Activated CD4-positive, alpha-beta T cell treated with anti-CD3 and anti-CD28 coated beads for 36 hours (primary cell): ENCODE measurements at places on chromosomes 11 and 22.

DNA sequence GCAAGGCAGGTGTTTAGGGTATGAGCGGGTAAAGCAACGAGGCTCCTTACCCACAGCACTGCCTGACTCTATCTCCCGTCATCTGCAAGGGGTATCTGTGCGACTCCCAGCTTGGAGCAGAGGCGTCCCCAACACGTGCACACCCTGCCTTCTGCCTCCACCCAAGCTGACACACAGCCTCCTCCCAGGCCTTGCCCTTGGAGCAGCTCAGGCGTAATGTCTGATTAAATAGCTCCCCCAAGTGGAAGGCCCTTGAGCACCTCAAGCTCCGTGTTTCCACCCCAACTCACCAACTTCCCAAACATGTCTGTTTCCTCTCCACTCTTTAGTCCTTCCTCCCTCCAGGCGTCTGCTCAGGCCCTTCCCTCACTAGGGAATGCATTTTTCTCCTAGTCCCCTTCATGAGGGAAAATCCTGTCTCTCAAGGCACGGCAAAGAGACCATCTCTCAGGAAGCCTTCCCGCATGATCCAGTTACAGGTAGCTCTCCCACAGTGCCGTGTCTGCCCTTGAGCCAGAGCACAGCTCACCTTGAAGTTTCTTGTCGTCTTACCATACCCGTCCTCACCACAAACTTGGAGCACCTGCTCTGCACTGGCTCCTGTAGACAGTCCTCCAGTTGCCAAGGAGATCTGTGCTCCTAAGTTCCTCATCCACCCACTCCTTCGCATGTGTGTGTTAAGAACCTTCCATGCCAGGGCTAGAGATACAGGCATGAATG, 15.8 kb downstream of the CYB5R2 start:
- H3K27ac ChIP-seq: no peak overlapping the region
- peaks cover 10% of the 10 kb centered on the region for H3K36me3 ChIP-seq
- H3K27me3 ChIP-seq: no peaks in the 10 kb centered on the region
- no peak overlapping the region for H3K4me3 ChIP-seq
- DNase-seq: peak; percentile 43
- no peaks in the 10 kb centered on the region for H3K4me1 ChIP-seq

- DNase-seq: no peak
- H3K27ac ChIP-seq: no peak overlapping the region
- no peaks in the 10 kb centered on the region for H3K36me3 ChIP-seq
- peaks cover 2% of the 10 kb centered on the region for H3K27me3 ChIP-seq
- peaks cover 4% of the 10 kb centered on the region for H3K4me1 ChIP-seq
Measured at GRCh38 chr11:77063861-77064260, 2.9 kb upstream of the CAPN5 start.

DNA sequence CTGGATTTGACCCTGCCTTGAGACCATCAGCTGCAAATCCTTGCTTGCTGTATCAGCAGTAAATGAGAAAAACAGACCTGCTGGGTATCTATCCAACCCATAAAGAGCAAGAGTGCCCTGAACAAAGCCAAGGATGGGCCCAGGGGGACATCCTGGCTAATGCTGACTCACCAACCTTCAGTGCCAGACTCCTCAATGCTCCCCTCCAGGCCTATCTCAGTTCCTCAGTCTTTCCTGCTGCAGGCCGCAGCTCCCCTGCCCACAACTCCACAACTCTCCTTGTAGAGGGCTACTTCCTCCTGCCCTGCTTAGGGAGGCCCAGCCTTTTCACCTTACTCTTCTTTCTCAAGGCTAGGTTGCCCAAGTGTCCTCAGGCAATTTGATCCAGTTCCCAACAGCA, 2.6 kb downstream of the LAMTOR1 start:
- H3K27ac ChIP-seq: peak overlapping the region; percentile 30
- H3K27me3 ChIP-seq: no peaks in the 10 kb centered on the region
- no peak overlapping the region for H3K4me3 ChIP-seq
- H3K36me3 ChIP-seq: peaks cover 19% of the 10 kb centered on the region

GRCh38 chr22:21726650-21727049, 8.9 kb downstream of the YPEL1 start:
- no peak overlapping the region for H3K4me3 ChIP-seq
- H3K36me3 ChIP-seq: no peaks in the 10 kb centered on the region
- H3K27me3 ChIP-seq: no peaks in the 10 kb centered on the region
- H3K27ac ChIP-seq: no peak overlapping the region
- peaks cover 2% of the 10 kb centered on the region for H3K4me1 ChIP-seq

GRCh38 chr11:13321431-13321830, 43.8 kb downstream of the BMAL1 start:
- H3K27me3 ChIP-seq: no peaks in the 10 kb centered on the region
- peaks cover 47% of the 10 kb centered on the region for H3K4me1 ChIP-seq
- no peak overlapping the region for H3K27ac ChIP-seq
- H3K36me3 ChIP-seq: no peaks in the 10 kb centered on the region
- no peak overlapping the region for H3K4me3 ChIP-seq

- peaks cover 1% of the 10 kb centered on the region for H3K36me3 ChIP-seq
- peak overlapping the region; percentile 52 for H3K4me3 ChIP-seq
- no peak for DNase-seq
Measured at GRCh38 chr11:62546929-62547625, 471 bp upstream of the AHNAK start.

- DNase-seq: no peak
- H3K36me3 ChIP-seq: no peaks in the 10 kb centered on the region
- H3K4me1 ChIP-seq: no peaks in the 10 kb centered on the region
- no peak overlapping the region for H3K27ac ChIP-seq
- H3K4me3 ChIP-seq: no peak overlapping the region
Measured at GRCh38 chr11:123567466-123567865, 87.0 kb downstream of the SCN3B start.

DNA sequence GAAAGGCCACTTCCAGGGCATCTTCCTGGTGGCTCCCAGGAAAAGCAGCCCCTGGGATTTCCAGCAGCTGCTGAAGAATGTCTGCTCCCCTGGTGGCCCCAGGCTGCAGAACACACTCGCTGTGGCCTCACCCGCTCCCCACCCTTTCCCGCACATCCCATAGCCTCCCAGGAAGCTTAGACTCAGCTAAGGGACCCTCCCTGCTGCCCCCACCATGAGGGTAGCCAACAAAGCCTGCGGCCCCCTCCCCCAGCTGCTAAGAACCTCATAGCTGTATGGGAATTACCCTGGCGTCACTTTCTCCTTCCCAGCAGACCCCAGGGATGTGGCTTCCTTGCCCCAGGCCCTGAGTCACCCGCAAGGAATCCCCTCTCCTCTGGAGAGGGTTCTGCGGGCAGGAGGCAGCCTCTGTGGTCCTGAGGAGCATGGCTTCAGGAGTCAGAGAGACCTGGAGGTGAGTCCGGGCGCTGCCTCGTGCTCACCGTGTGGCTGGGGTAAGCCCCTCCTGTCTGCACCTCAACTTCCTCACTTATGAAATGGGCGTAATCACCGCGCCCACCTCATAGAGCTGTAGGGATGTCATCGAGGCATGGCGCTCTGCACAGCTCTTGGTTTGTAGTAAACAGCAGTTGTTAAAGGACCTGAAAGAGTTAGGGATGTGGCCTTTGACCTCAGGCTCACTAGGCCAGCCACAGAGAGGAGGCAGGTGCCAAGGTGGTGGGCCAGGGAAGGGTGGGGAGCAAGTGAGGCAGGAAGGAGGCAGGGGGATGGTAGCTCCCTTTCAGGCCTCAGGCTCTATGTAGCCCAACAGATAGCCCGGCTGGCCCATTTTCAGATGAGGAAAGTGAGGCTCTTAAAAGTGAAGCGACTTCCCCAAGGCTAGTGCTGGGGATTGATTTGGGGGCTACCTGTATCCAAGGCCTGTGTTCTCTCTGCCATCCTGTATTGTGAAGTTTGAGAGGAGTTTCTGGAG, 71.2 kb downstream of the LRRC32 start:
- H3K4me1 ChIP-seq: peaks cover 1% of the 10 kb centered on the region
- H3K27me3 ChIP-seq: peaks cover 2% of the 10 kb centered on the region
- no peak overlapping the region for H3K27ac ChIP-seq
- no peak overlapping the region for H3K4me3 ChIP-seq
- DNase-seq: no peak
- H3K36me3 ChIP-seq: no peaks in the 10 kb centered on the region

- no peaks in the 10 kb centered on the region for H3K27me3 ChIP-seq
- H3K4me3 ChIP-seq: no peak overlapping the region
- no peaks in the 10 kb centered on the region for H3K4me1 ChIP-seq
- DNase-seq: no peak
- H3K36me3 ChIP-seq: no peaks in the 10 kb centered on the region
Measured at GRCh38 chr11:23585416-23586104, 725.3 kb upstream of the CCDC179 start.

GRCh38 chr11:105589346-105589745, 20.5 kb upstream of the GRIA4 start:
- H3K36me3 ChIP-seq: no peaks in the 10 kb centered on the region
- H3K4me3 ChIP-seq: no peak overlapping the region
- DNase-seq: no peak
- no peaks in the 10 kb centered on the region for H3K4me1 ChIP-seq
- H3K27me3 ChIP-seq: no peaks in the 10 kb centered on the region
- H3K27ac ChIP-seq: no peak overlapping the region

DNA sequence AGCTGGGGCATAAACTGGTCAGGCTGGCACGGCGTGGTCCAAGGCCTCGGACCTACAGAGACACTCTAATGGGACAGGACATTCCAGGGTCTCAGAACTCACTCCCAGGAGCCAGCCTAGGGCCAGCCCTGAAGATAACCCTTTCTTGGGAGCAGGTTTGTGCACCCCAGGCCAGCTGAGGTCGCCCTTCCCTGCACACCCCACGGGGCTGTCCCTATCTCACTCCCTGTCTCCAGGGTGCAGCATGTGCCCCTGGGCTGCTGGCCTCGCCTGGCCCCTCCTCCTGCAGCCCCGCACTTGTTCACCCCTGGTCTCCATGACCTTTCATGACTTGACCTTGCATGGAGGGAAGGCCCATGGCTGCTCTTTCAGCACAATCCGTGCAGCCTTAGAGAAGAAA, 1321.8 kb downstream of the BRD1 start:
- H3K4me1 ChIP-seq: no peaks in the 10 kb centered on the region
- no peak overlapping the region for H3K27ac ChIP-seq
- no peaks in the 10 kb centered on the region for H3K27me3 ChIP-seq
- no peaks in the 10 kb centered on the region for H3K36me3 ChIP-seq

DNA sequence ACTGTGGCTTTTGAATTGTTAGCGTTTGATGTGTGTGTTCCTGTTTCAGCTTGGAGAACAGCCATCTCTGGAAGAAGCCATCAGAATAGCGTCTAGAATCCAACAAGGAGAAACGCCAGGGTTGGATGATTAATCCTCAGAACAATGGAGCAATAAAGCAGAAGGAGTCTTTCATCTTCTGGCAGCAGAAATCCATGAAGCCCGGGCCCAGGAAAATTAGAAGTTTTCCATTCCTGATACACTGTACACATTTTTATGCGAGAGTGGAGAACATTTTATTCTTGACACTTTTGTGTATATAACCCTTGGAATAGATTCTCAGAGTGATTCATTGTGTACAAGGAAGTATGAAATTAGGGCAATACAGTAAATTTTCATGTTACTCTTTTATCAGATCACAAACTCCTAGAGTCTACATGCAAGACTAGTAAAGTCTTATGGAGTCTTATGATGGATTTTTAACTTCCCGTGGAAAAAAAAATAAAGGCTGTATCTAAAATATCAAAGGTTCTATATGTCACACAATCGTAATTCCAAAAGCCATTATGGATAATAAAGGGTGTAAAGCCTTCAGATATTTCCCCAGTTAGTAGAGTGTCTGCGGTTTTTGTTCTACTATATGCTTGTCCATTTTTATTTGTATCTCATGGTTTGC, 45.9 kb upstream of the WEE1 start:
- DNase-seq: no peak
- no peak overlapping the region for H3K4me3 ChIP-seq
- H3K27me3 ChIP-seq: no peaks in the 10 kb centered on the region
- peak overlapping the region; percentile 11 for H3K27ac ChIP-seq
- peaks cover 14% of the 10 kb centered on the region for H3K36me3 ChIP-seq
- H3K4me1 ChIP-seq: no peaks in the 10 kb centered on the region

- H3K27me3 ChIP-seq: peaks cover 3% of the 10 kb centered on the region
- peaks cover 1% of the 10 kb centered on the region for H3K4me1 ChIP-seq
- no peak for DNase-seq
- H3K27ac ChIP-seq: no peak overlapping the region
- no peak overlapping the region for H3K4me3 ChIP-seq
Measured at GRCh38 chr11:134380785-134381184, 31.3 kb downstream of the B3GAT1 start.

DNA sequence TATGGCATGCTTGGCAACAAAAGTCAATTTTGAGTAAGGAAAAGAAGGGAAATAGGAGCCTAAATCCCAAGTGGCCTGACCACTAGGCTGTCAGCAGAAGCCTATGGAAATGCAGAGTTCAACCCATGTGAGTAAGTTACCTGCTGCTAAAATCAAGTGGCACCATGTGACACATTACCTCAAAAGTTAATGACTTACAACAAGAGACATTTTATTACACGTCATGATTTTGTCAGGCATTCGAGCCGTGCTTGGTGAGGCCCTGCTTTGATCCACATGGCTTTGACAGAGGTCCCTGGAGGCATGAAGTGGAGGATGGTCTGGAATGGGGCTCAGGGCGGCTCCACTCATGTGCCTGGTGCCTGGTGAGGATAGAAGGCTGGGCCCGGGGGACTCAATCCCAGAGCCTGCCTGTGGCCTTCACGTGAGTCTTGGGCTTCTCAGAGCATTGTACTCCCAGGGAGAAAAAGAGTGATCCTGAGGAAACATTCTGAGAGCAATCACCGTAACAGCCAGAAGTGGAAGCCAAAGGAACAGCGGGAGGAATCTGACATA, 339.1 kb upstream of the B3GAT1 start:
- no peak overlapping the region for H3K4me3 ChIP-seq
- DNase-seq: no peak
- no peaks in the 10 kb centered on the region for H3K4me1 ChIP-seq
- H3K27ac ChIP-seq: no peak overlapping the region

- no peak overlapping the region for H3K27ac ChIP-seq
- H3K36me3 ChIP-seq: no peaks in the 10 kb centered on the region
- no peak for DNase-seq
- no peaks in the 10 kb centered on the region for H3K4me1 ChIP-seq
- no peak overlapping the region for H3K4me3 ChIP-seq
- no peaks in the 10 kb centered on the region for H3K27me3 ChIP-seq
Measured at GRCh38 chr22:47401592-47401898, 639.1 kb downstream of the TBC1D22A start.

GRCh38 chr11:74434528-74434927, 32.8 kb downstream of the KCNE3 start:
- no peak overlapping the region for H3K4me3 ChIP-seq
- no peaks in the 10 kb centered on the region for H3K27me3 ChIP-seq
- no peak overlapping the region for H3K27ac ChIP-seq
- H3K4me1 ChIP-seq: peaks cover 4% of the 10 kb centered on the region
- no peaks in the 10 kb centered on the region for H3K36me3 ChIP-seq

DNA sequence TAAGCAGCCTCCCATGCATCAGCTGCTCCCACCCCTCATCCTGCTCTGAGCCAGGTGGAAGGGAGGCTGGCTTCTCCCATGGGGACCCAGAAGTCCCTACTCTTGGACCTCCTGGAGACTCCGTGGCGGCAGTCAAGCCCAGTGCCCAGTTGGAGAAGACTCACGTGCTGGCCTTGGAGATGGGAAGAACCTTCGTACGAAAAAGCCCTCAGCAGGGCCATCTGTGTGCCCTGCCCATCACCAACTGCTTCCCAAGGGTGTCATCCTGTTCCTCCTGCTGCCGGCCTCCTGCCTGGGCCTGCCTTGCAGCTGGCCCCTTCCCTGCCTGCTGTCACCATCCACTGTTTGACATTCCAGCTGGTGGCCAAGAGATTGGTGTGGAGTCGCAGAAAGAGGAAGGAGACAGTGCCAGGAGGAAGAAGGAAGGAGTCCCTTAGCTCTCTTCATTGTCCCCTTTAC, 28.0 kb downstream of the ARHGAP1 start:
- no peak for DNase-seq
- H3K27me3 ChIP-seq: no peaks in the 10 kb centered on the region
- peaks cover 71% of the 10 kb centered on the region for H3K4me1 ChIP-seq
- H3K27ac ChIP-seq: peak overlapping the region; percentile 92
- H3K36me3 ChIP-seq: peaks cover 26% of the 10 kb centered on the region
- H3K4me3 ChIP-seq: no peak overlapping the region
